ENCODE measurements at places on chromosomes 6 and 20.

- DNase-seq: peak; percentile 73
These were observed 33.4 kb upstream of the AAR2 start for GRCh38 chr20:36202891-36203338.

DNA sequence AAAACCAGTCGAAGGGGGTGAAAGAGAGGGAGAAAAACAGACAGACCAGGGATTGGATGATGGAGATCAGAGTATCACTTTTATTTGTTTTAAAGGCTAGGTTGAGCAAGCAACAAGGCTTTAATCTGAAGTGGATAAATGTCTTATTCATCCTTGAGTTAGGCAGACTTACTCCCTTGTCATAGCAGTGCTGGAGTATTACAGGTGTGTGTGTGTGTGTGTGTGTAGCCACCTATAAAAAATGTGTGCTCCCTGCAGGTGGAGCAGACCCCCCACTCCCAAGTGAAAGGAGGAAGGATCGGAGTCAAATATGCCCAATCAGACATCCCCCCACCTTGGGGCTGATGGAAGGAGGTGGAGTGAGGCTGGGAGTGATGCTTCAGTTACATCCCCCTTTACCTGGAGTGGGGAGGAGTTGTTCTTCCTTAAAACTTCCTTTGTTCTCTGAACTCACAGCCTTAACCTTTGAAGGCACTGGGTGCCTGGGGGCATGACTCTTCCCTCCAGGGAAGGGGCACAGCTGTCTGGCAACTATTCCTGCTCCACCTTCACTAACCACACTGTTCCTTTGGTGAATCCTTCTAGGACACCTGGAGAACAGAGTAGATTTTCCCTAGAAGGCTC, 27.3 kb downstream of the PTK7 start:
- DNase-seq: no peak

GRCh38 chr6:159193923-159194322, 24.7 kb downstream of the FNDC1 start:
- no peak for DNase-seq

- DNase-seq: no peak
These were observed 4.9 kb downstream of the HTR1B start for GRCh38 chr6:77458421-77458820.

All from SW 1271 (cell line).